ENCODE measurements at places on chromosomes 11 and 22. TPM values are rescaled to one million over a fixed set of nuclear protein-coding genes. Genes with fewer than 3 reads are reported as not detected.

DNA sequence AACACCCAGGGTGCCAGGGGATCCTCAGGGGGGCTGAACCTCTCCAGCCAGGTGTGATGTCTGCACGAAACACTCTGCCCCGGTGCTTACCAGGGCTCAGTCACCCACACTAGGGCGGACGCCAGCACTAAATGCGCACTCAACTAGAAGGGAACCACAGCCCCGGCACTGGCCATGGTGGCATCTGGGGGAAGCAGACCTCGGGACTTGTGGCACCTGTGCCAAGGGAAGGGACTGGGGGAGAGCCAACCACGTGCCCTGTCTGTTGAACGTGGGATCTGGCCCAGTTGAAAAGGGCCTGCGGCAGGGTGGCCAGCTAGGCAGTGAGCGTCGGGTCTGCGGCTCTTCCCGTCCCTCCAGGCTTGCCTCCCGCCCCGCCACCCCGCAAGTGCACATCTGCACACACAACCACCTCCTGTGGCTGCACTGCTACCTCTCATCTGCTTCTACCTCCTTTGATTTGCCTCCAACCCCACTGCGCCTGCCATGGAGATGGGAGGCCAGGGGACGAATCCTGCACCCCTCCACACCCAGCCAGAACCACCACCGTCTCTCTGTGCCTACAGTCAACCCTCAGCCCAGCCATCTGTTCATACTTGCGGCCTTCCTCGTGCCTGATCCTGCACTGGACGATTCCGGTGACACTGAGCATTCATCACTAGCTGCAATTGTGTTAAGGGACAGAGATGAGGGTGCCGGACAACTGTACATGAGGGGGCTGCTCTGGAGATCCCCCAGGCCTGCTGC, 15.0 kb upstream of the MOB2 start:
- DNase-seq = no peak

Gene SLC37A2
- polyA plus RNA-seq = 2.3 TPM

DNA sequence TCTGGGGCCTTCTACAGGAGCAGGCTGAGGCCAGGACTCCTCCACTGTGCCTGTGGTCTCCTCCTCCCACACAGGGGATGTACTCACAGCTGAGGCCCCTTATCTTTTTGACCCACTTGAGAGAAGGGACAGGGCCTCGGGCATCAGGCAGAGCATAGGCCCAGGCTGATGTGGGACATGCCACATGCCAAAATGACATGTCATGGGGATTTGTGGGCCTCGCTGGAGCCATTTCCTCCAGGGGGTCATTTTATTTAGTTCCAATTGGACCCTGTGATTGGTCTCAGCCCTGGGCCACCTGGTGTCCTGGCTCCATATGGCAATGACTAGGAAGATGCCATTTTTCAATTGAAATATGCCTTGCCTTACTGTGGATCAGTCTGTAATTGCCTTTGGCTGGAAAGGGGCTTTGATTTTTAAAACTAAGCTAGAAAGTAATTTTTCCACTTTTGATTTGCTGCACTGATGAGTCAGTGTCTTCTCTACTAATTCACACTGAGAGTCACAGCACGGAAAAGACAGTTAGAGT, 171.1 kb upstream of the NAV2 start:
- DNase-seq = no peak

DNA sequence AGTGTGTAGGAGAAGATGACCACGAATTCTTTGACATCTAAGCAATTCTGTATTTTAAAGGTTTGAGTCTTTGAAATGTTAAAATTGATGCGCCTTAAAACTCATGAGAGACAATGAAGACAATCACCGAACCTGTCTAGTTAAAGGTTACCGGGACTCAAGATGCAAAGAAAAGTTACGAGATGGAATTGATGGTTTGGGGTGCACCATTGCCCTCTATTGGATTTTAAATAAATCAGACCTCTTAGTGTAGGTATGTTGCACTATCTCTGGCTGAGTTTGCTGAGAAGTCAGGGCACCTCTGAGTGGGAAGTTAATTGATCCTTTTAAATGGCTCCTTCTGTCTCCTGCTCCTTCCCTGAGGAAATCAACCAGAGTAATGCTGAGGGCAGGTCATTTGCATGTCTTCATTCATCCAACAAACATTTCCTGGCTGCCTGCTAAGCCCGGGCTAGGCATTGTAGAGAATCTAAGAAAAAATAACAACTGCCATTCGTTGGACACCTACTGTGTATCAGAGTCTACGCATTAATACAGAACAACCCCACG, 19.4 kb upstream of the TMA7B start:
- no peak for DNase-seq

DNA sequence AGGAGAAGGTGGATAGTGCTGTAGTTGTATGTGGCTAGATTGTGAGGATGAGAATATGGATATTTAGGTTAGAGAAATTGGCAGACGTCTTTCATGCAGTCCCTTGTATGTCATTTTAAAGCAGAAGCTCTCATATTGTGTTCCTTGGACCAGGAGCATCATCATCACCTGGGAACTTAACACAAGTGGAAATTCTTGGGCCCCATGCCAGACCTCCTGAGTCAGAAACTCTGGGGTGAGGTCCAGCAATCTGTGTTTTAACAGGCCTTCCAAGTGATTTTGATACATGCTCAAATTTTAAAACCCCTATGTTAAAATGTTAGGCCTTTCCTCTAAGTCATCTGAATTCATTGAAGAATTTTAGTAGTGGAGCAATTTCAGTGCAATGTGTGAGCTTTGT, 34.8 kb downstream of the JHY start:
- no peak for DNase-seq

Gene FERMT3
- 7.4 TPM for polyA plus RNA-seq

Gene DDI1
- not detected for polyA plus RNA-seq

Gene DKK3
- 57.3 TPM for polyA plus RNA-seq

GRCh38 chr11:2444821-2445745, at the start of gene KCNQ1:
KCNQ1 (plus strand) TSS chr11:2445008; CDS start chr11:2445099, 91 bp downstream.
- no peak for DNase-seq

Gene C11orf42
- 0.24 TPM for polyA plus RNA-seq

DNA sequence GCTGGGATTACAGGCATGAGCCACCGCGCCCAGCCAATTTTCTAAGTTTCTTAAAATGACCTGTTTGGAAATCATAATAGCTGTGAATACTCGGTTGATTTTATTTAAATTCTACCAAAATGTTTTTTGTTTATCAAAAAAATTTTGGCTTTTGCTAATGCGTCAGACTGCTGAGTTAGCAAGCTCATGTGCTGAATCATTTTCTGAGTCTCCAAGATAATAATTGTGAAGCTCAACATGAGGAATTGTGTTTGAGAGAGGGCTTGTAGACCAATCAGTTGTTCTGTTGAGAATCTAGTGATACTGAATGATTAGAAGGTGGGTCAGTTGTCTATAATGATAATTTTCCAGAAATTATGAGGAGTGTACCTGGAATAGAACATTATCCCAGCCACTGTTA, 15.9 kb downstream of the RNF214 start:
- no peak for DNase-seq

Gene USH1C
- 0.85 TPM for polyA plus RNA-seq

DNA sequence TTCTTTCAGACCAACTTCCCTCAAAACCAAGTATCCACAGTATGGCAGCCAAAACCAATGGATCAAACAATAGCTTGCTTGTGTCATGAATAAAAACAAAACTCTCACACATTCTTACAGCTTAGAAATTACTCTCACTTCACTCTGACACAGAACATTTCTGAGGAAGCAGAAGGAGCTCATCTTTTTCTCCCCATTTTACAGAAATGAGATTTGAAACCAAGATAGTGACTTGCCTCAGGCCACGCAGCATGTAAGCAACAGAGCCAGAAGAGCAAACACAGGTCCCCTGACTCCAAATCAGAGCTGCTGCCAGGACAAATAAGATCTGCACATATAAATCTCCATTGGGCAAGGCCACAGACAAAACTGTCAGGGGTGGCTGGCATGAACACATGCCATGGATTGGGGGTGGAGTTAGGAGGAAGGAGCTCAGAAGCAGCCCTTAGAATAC, 64.8 kb downstream of the RAB30 start:
- DNase-seq = no peak

Gene GNAZ
- polyA plus RNA-seq = 2.7 TPM

Gene LARGE1
- 7.7 TPM for polyA plus RNA-seq

Gene OR52N4
- polyA plus RNA-seq = not detected

- no peak for DNase-seq
These were observed 64.4 kb downstream of the MYH9 start for GRCh38 chr22:36323182-36323854.

Gene GSTP1
- polyA plus RNA-seq = 200 TPM

- DNase-seq = no peak
These were observed 99.0 kb upstream of the ALX4 start for GRCh38 chr11:44408711-44409470.

GRCh38 chr11:2923446-2924375, 5.5 kb downstream of the PHLDA2 start:
- no peak for DNase-seq

- DNase-seq = no peak
These were observed 74.0 kb downstream of the TRAF6 start for GRCh38 chr11:36436064-36436463.

GRCh38 chr22:27545085-27545484, 256.5 kb downstream of the MN1 start:
- no peak for DNase-seq

Gene APOBEC3H
- not detected for polyA plus RNA-seq

Gene RAG2
- polyA plus RNA-seq = 0.19 TPM

Gene FIBIN
- 37.7 TPM for polyA plus RNA-seq

DNA sequence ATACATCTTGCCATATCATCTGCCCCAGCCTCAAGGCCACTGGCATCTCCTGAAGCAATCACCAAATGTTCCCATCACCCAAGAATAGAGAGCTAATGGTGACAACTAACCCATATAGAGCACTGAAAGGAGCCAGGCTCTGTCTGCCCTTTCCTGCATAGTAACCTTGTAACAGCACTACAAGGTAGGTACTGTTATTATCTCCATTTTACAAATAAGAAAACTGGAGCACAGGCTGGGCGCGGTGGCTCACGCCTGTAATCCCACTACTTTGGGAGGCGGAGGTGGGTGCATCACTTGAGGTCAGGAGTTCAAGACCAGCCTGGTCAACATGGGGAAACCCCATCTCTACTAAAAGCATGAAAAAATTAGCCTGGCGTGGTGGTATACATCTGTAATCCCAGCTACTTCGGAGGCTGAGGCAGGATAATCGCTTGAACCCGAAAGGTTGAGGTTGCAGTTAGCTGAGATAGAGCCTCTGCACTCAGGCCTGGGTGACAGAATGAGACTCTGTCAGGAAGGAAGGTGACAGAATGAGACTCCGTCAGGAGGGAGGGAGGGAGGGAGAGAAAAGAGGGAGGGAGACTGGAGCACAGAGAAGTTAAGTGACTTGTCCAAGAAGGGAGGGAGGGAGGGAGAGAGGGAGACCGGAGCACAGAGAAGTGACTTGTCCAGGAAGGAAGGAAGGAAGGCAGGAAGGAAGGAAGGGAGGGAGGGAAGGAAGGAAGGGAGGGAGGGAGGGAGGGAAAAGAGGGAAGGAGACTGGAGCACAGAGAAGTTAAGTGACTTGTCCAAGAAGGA, 2.2 kb downstream of the SLC35F2 start:
- no peak for DNase-seq

Gene GDPD4
- 0.09 TPM for polyA plus RNA-seq

Gene ADAMTS8
- 10.5 TPM for polyA plus RNA-seq

Gene SCUBE1
- polyA plus RNA-seq = 0.19 TPM

DNA sequence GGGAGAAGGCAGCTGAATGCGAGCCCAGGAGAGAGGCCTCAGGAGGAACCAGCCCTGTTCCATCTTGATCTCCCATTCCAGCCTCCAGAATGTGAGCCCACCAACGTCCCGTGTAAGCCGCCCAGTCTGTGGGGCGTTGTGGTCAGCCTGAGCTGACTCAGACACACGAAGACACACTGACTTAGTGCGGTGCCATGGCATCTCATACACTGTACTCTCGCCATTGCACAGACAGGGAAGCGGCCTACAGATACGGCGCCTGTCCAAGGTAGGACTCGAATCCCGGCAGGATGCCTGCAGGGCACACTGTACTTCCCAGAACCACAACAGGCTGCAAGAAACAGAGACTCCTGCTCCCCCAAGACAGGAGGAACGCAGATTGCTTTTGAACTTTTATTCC, 179.6 kb downstream of the CTTN start:
- DNase-seq = no peak

- DNase-seq = no peak
These were observed 84.1 kb downstream of the WNT7B start for GRCh38 chr22:45892681-45893461.

Gene RASSF10
- 0.35 TPM for polyA plus RNA-seq

DNA sequence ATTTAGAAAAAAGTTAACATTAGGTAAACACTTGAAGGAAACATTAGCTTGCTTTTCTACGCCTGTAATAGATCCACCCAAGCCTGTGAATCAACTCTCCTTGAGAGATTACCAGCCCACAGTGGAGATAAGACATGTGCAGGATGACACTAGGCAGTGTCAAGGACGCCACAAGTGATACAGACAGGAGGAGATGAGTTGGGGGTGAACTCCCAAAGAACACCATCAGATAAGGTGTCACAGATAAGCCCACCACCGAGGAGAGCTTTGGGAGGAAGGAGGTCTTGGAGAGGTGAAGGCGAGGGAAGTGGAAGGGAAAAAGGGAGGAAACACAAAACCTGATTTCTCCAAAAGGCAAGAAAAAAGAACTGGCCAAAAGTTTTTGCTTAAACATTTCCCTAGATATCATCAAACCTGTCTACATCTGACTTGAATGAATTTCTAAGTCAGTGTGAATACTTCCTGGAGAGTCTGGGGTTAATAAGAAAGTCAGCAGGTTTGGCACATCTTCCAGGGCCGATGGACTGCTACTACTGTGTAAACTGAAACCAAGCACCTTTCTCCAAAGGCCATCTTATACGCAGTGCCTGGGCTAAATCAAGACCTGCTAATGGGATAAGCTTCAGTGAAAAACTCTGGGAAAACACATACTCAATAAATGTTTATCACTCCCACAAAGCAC, 15.5 kb downstream of the CLTCL1 start:
- DNase-seq = no peak

- DNase-seq = no peak
These were observed 19.9 kb upstream of the TEF start for GRCh38 chr22:41361716-41362310.

DNA sequence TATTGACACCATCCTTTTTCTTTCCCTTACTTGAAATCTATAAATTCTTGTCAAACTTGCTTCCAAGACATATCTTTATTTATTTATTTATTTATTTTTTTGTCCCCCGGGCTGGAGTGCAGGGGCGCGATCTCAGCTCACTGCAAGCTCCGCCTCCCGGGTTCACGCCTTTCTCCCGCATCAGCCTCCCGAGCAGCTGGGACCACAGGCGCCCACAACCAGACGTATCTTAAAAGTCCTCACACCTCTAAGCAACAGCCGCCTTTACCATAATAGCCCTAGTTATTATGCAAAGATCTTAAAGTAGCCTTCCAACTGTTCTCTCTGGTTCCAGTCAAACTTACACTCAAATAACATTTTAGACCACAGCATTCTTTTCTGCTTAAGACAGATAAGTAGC, 657.0 kb upstream of the B3GAT1 start:
- DNase-seq = no peak

GRCh38 chr22:46914916-46915894, 152.8 kb downstream of the TBC1D22A start:
- no peak for DNase-seq

DNA sequence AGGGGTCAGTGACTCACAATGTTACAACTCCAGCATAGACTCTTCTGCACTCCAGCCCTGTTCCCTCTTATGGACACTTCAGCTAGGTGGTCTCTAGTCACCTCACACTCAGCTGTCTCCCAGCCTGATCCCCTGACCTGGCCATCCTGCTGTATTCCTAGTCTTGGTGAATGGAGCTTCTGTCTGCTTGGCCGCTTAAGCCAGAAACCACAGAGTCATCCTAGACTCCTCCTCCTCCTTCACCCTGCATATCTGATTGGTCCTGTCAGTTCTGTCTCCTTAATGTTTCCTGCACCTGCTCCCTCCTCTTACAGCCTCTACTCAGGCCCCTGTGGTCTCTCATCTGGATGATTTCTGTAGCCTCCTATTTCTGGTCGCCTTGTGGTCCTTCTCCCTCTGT, 144.9 kb downstream of the HIPK3 start:
- no peak for DNase-seq

Data from forelimb muscle (tissue), 1 donor.